ENCODE measurements at places on chromosomes 5 and 9.

DNA sequence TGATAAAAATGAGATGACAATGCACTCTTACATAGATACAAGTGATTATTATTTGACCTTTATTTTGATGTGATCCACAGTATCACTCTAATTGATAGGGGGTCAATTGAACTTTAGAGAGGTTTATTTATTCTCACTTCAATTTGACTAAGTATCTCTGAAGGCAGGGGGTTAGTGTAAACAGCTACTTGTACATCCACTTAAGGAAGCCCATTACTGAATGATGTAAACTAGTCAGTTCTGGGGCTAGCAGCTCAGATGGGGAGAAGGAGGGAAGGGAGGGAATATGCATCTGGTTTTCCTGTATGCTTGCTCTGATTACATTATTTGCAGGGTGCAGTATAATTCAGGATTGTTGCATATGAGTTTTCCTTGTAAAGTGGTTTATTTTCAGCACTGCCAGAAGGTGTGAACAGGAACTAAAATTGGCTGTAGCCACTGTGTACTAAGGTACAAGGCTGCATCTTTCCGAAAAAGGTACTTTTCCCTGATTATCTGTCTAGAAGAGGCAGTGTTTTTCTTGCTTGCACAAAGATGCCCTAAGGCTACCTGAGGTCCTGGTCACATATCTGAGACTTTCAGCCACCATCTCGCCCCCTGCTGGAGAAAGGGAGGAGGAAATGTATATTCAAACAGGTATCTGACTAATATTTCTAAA, 51.2 kb downstream of the MRPS27 start:
- DNase-seq: peak; percentile 15

DNA sequence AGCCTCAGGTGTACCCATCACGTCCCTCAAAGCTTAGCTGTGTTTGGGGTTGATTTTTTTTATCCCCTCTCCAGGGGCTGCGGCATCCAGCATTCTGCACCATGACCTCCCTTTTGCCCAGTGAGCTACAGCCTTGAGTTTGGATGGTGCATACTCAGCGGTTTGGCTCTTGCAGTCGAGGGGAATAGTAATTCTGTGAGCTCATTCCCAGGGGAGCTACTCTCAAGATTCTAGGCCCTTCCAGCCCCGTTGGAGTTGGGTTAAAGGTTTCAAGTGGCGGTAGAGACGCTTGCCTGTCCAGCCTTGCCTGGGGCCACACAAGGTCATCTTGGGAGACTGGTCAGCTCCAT, 102.2 kb upstream of the SPRY4 start:
- DNase-seq: no peak

DNA sequence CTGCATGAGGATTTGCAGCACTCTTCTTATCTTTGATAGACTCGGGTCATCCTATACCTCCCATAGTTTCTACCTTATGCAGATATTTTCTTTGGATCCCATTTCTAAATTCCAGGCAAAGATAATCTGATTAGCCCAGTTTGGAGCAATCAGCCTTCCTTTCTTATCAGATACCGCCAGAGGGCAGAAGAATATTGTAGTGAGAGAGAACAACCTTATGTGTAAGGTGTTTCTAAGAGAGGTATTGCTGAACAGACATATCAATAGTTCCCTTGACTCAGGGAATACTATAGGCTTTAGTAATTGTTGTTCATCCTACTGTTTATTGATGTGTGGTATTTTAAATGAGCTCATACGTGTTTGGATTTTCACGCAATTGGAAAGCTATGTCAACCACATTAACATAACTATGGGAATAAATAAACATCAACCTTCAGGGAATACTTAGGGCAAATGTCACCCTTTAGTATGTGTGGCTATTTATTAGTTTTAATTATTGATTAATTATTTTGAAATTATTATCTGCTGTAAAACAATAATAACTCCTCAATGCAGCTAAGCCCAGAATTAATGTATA, 1435.2 kb upstream of the CDH9 start:
- DNase-seq: no peak

- no peak for DNase-seq
These were observed 169.5 kb downstream of the RGS3 start for GRCh38 chr9:113632776-113633590.

DNA sequence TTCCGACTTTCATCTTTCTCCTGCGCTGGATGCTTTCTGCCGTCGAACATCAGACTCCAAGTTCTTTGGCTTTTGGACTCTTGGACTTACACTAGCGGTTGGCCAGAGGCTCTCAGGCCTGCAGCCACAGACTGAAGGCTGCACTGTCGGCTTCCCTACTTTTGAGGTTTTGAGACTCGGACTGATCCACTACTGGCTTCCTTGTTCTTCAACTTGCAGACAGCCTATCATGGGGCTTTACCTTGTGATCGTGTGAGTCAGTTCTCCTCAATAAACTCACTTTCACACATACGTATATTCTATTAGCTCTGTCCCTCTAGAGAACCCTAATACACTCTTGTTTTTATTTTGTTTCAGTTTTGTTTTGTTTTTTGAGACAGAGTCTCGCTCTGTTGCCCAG, 10.3 kb downstream of the FKBP15 start:
- DNase-seq: no peak

DNA sequence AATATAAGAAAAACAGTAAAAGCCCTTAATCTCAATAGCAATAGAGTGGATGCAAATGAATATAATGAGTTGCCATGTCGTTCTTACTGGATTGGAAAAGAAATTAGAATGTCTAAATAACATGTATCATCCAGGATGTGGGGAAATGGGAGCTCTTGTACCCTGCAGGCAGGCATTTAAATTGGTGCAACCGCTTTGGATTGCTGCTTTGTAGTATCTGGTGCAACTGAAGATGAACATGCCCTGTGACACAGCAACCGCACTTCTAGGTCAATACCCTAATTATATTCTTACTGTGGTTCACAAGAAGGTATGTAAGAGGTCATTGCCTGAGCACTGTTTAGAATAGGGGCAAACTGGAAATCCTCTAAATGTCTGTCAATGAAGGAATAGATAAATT, 18.9 kb downstream of the MRPS30 start:
- no peak for DNase-seq
